H1 (cell line): ENCODE measurements at places on chromosomes 6 and 20.

DNA sequence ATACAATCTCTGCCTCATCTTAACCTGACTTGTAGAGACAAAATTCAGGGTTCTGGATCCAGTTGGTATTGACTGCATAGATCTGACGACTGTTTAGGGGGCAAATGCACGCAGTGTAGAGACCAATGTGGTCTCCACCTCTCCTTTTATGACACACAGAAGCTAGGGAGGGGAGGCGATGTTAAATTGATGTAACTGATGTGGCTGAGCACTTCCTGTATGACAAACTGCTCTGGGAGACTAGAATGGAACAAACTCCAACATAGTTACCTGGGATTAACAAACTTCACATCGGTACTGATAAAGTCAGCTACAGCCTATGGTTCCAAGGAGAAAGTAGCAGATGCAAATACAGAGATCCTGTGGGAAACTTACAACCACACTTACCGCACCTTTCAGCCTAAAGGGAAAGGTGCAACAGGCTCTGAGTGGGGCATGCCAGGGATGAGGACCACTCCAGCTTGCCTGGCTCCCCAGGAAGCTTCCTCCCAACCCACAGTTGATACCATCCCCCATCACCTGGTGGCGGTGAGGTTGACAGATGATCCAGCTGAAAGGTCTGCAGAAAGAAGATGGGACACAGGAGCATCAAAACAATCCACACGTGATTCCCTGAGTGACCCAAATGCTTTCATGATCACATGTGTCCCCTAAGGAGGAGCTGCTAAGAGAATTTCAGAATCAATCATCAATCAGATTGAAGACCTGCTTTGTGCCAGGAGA, 60.6 kb upstream of the MRPS10 start:
- DNase-seq: no peak

GRCh38 chr20:55143601-55144000, 668.2 kb downstream of the DOK5 start:
- no peak for DNase-seq

DNA sequence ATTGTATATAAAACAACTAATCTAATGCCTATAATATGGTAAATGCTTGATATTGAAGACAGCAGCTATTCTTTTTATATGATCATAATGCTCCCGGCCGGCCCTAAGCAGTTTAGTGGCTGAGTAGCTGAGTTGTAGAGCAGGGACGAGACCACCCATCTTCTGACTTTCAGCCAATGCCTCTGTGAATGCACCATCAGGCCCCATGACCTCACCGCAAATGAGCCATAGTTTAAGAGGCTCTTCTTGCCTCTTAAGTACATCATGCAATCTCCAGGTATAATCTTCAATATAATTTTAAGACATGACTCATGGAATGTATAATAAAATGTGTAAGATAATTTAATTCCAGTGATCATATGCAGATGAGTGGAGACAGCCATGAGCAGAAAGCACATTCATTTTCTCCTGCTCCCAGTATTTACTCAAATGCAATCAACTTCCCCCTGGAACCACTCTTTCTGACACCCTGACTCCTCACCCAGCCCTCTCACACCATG, 78.9 kb upstream of the SNX9 start:
- no peak for DNase-seq

- DNase-seq: no peak
Observed at GRCh38 chr20:19414600-19414999, 202.2 kb downstream of the SLC24A3 start.

- DNase-seq: no peak
Observed at GRCh38 chr20:11030351-11030750, 356.6 kb upstream of the JAG1 start.

GRCh38 chr6:56231827-56232226, 15.6 kb downstream of the COL21A1 start:
- DNase-seq: no peak

DNA sequence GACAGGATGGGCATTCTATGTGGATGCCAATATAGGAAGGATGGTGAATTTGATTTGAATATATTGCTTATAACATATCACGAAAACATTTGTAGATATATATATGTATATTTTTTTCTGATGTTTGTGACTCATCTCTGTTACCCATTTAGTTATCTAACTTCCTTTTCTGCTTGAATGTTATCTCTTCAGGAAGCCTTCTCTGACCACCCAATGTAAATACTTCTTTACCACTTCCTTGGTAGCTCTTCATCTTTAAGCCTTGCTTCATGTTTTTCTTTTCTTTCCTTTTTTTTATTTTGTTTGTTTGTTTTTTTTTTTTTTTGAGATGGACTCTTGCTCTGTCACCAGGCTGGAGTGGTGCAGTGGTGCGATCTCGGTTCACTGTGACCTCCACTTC, 260.5 kb upstream of the EPHA7 start:
- no peak for DNase-seq

GRCh38 chr6:7139835-7140470, 32.2 kb downstream of the RREB1 start:
- DNase-seq: no peak

GRCh38 chr6:161924516-161925116, 650.8 kb upstream of the AGPAT4 start:
- DNase-seq: no peak

DNA sequence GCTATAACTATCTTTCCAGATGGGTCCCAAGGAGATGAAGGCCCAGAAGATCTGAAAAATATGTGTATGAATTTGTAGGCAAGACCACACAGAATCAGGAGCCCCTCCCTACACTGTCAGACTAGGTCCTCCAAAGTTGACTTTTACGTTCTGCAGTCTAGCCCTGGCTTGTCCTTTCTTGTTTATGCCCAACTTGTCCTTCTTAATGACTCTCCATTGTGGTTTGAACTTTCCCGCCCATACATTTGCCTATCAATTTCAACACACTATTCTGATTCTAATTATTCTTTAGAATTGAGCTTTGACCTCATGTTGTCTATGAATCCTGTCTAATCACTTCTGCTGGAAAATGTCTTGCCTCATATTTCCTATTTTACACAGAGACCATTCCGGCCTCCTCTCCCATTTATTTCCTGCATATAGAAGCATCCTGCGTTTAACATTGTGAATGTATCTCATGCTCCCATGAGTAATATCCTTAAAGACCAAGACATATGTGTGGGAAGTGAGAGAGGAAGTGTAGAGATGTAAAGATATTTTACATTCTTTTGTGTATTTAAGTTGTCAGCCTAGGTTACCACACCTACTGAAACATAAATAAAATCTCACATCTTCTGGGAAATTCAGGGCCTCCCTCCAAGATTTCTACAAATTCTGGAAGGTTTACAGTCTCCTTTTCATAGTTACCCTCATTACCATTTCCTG, 348.3 kb downstream of the BCKDHB start:
- no peak for DNase-seq

DNA sequence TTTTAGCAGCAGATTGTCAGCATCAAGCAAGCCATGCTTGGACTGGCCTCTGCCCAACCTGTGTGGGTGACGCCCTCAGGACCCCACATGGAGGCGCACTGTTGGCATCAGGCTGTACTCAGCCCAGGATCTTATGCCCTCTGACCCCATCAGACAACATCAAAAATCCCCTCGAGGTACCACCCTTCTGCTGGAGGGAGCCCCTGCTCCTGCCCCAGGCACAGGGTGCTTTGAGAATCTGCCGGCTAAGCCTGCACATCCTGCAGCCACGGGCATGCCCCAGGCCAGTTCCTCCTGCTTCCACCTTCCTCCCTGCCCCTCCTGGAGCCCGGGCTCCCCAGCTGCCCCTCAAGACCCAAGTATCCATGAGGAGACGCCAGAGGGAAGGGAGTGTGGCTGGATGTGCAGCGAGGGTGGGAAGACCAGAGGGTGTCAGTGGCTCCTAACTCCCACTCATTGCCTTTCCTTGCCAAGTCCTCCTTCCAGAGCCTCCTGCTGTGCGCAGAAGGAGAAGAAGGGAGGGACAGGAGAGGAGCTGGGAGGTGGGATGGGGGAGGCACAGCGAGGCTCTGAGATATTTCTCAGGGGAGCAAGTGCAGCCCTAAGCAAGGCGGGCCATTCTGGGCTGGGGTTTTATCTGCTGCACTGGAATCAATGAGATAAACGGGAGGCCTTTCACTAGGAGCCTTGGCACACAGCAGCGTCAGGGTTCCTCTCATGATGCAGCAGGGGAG, 77.4 kb upstream of the CST7 start:
- no peak for DNase-seq

- DNase-seq: no peak
Observed at GRCh38 chr20:22921595-22922421, 113.3 kb upstream of the SSTR4 start.

GRCh38 chr6:109801794-109802193, 110.7 kb downstream of the FIG4 start:
- DNase-seq: no peak

GRCh38 chr6:134520181-134521115, 202.5 kb upstream of the SGK1 start:
- no peak for DNase-seq

GRCh38 chr6:52992980-52993920, 1.8 kb downstream of the GSTA4 start:
- DNase-seq: no peak

- DNase-seq: no peak
Observed at GRCh38 chr6:44933108-44933507, 395.0 kb upstream of the RUNX2 start.

DNA sequence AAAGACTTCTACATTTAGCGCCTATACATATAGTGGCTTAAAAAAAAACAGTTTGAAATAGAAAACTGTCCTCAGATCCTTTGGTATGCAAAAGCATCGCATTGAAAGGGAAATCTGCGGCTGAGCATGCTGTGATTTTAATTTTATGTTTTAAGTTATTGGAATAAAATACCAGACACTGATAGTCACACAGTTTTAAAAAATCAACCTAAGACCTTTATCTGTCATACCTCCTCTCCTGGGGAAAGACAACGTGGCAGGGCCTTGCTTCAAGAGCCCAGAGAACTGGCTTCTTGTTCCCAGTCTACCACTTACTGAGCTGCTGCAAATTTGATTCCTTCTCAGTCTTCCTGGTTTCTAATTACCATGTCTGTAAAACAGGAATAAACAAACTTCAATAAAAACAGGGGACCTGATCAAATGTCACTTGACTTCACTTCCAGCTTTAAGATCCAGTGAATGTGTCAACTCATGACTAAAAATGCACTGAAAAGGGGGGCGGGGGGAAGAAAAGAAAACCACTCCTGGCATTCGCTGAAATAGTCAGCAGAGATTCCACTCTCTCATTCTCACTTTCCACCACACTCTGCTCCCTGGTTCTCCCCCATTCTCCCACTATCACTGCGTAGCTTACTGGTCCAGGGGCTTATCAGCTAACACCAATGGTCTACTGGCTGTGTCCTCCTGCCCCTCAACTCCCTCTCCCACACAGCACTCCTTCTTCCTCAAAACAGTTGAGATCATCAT, 494.7 kb upstream of the MARCKS start:
- no peak for DNase-seq

- no peak for DNase-seq
Observed at GRCh38 chr6:54448617-54449016, 140.4 kb downstream of the TINAG start.

DNA sequence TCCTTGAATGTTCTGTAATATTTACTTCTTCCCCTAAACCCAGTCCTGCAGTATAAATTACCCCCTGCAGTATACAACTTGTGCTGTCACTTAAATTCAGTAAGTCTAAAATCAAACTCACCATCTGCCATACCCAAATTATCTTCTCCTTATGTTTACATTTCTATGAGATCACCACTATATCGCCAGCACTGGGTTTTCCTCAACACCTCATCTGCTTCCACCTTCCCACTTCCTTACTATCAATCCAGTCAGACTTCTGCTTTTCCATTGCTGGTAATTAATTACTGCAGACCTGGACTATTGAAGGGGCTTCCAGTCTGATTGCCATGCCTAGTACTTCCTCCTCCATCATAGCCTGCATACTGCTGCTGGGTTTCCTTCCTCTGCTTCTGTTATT, 15.2 kb downstream of the EFHC1 start:
- DNase-seq: no peak

GRCh38 chr6:39836606-39837005, 44.4 kb downstream of the DAAM2 start:
- no peak for DNase-seq

GRCh38 chr20:7792150-7792869, 147.9 kb downstream of the HAO1 start:
- DNase-seq: no peak

DNA sequence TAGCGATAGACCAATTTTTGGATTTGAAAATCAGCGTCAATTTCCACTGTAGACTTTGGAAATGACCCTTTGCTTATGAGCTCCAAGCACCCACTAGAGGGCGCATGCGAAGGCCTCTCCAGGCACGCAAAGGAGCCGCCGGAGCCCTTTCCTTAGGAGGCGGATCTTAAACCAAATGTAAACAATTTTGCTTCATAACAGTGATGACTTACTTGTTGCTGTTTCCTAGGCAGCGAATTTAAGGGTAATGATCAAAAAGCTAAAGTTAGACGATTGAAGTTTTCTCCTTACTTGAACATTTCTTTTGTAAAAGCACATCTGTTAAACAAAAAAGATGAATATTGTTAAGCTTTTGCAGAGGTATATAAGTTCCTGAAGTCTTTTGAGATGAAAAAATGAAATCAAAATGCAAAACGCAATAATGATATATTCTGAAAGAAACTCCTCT, 29.2 kb upstream of the EXOC2 start:
- no peak for DNase-seq

DNA sequence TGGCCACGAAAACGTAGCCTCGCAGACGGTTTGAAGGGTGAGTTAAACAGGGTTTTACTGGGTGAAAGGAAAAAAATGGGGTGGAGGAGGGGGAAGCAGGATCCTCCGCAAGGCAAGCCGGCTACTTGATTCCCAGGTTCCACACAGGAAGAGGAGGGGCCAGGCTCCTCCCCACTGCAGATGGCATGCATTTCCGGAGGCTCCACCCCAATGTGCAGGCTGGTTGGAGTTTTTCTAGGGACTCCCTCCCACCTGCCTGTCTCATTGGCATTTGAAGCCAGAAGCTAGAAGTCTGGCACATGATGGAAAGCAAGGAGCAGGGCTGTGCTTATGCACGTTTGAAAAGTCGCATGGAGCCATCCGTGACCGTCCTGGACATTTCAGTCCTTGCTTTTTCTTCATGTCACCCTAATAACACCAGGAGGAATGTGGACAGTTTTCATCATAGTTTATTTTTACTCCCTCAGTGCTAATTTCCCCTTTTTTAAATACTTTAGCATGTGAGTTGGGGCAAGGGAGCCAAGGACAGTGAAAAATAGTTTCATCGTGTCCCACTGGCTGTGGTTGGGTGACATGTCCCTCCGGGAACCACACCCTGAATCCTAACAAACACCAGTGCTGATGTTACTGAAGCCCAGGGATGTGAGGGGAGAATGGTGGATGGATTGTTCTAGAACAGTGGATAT, 100.1 kb upstream of the INSM1 start:
- no peak for DNase-seq

- no peak for DNase-seq
Observed at GRCh38 chr20:21832442-21833385, 127.2 kb downstream of the PAX1 start.

- DNase-seq: no peak
Observed at GRCh38 chr6:73648166-73648565, 5.6 kb downstream of the SLC17A5 start.
